ENCODE measurements at places on chromosomes 5 and 9.
A peak's percentile ranks its signal among the peaks of the same experiment; 100 is the strongest.

DNA sequence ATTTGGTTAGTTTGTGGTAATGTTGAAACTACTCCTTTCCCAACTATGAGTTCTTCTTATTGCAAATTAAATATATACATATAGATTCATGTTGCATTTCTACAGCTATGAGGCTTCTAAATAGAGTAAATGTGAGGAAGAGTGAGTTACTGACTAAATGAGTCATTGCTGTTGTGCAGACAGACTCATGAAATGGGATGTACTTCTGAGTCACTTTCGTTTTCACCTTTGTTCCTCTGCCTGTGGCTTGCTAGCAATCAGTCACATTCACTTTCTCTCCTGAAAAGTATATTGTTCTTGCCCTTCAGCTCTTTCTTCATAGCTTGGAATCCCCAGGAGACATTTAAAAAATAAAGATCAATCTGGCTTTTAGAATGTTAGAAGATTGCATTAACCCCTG is 295.5 kb upstream of the SMC2 start:
- DNase-seq, result no peak

GRCh38 chr5:172637110-172637580 is 3.9 kb upstream of the NEURL1B start:
- no peak for DNase-seq

DNA sequence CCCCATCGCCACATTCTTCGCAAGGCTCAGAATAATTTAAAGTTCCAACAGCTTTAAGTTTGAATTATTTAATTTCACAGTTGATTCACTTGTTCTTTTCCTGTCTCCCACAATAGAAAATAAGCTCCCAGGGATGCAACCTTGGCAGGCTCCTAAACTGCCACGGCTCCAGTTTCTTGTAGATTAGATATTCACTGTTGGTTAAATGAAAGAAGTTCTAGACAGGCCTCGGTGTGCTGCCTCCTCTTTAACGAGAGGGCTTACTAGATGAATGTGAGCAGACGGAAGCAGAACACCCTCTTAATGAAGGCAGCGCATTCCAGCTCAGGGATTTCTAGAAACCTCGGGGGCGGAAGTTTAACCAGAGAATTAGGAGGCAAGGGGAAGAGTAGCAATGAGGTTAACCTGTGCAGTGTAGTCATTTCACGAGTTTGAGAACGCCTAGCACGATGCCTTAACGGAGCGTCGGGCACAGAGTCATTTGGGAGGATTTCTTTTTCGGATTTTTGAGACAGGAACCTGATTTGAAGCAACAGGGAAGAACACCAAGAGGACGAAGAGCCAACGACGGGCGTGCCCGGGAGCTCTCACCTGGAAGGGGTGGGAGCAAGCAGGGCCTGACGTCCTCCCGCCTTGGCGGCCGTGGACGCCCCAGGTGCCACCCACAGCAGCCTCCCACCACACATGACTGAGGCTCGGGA is 637 bp upstream of the SMC5 start:
- peak; percentile 13 for DNase-seq

DNA sequence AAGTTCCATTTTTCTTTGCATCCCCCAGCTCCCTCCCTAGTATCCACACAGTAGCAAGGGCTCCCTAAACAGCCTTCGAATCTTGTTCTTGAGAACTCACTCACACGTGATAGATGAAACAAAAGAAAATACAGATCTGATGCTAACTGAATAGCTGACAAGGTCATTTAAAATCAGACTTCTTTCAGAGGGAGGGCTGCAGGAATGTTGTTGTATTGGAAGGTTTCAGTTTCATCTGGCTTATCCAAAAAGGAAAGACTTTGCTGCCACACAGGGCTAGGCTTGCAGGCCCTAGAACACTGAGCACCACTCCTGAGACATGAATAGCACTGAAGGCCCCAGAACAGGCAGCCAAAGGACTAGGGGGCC is 3.2 kb downstream of the CD180 start:
- DNase-seq, result no peak

All from activated CD4-positive, alpha-beta T cell treated with anti-CD3 and anti-CD28 coated beads for 4 hours (primary cell).